ENCODE measurements at places on chromosomes 13 and 19.

DNA sequence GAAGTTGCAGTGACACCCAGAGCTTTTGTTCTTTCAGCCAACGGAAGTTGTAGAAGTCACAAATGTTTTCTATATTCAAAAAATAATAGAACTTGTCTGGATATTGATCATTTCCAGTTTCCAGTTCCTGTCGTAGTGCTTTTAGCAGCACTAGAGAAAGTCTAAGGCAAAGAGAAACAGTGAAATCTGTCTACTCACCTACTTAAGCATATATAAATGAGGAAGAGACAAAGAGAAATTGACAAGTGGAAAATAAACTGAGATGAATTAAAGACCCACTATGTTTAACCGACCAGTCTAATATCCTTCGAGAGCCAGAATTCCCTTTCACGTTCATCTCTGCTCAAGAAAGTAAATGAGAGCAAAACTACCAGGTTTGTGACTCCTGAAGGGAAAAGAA lies 36.7 kb downstream of the DACH1 start:
- no peak for DNase-seq

GRCh38 chr19:28884786-28885476 lies 328.0 kb downstream of the UQCRFS1 start:
- no peak for DNase-seq

DNA sequence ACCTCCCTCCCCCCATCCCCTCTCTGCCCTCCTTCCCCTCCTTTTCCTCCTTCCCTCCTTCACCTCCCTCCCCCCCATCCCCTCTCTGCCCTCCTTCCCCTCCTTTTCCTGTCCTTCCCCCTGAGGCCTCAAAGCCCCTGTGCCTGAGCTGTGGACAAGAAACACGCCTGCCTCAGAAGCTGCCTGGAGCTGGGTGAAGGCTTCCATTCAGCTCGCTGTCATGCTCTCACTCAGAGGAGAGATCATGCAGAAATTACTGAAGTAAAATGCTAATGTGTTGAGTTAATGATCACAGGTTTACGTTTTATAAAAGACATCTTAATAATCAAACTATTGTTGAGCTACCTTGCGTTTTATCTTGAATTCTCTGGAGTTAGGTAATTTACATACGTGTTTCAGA lies 114.5 kb downstream of the ATP11A start:
- DNase-seq = no peak

DNA sequence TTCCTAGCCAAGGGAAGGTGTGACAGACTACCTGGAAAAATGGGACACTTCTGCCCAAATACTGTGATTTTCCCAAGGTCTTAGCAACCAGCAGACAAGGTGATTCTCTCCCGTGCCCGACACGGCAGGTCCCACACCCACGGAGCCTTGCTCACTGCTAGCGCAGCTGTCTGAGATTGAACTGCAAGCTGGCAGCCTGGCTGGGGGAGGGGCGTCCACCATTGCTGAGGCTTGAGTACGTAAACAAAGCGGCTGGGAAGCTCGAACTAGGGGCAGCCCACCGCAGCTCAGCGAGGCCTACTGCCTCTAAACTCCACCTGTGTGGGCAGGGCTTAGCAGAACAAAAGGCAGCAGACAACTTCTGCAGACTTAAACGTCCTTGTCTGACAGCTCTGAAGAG lies 146.2 kb downstream of the UGGT2 start:
- no peak for DNase-seq

- peak; percentile 61 for DNase-seq
Measured at GRCh38 chr13:100514788-100515409, 73.7 kb downstream of the GGACT start.

DNA sequence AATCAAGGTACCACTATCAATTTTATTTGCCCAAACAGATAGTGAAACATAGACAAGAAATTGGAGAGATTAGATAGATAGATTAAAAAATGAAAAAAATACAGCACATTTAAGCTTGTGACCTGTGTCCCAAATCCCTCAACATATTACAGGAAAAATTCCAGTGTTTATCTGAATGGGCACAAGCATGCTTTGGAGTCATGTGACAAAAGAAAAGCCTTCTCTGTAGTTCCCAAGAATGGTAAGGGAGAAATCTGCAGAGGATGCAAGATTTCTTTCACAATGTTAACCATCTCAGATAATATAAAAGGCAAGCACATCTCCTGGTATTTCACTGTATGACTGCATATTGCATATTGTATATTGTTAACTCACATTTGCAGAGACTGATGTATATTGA lies 168.0 kb downstream of the PCDH9 start:
- no peak for DNase-seq

GRCh38 chr13:26664286-26664685 lies 96.3 kb downstream of the GPR12 start:
- DNase-seq = no peak

GRCh38 chr13:33994198-33994597 lies 176.2 kb downstream of the RFC3 start:
- DNase-seq = no peak
